ENCODE measurements at places on chromosomes 5 and 9. TPM values are rescaled to one million over a fixed set of nuclear protein-coding genes. Genes with fewer than 3 reads are reported as not detected.

LCN1 gene
- not detected for total RNA-seq

KCNV2 gene
- total RNA-seq, result not detected

PCDHA4 gene
- 17.2 TPM for total RNA-seq

HAPLN1 gene
- 4.4 TPM for total RNA-seq

UBQLN1 gene
- 140 TPM for total RNA-seq

FOXD4 gene
- total RNA-seq, result 1.00 TPM

OXCT1 gene
- total RNA-seq, result 49.4 TPM

PDE6A gene
- not detected for total RNA-seq

SLC22A4 gene
- total RNA-seq, result 2.5 TPM

GFRA3 gene
- total RNA-seq, result 0.09 TPM

GABRA1 gene
- total RNA-seq, result 34.5 TPM

CAPSL gene
- 0.64 TPM for total RNA-seq

NUDT2 gene
- total RNA-seq, result 10.1 TPM

GABRG2 gene
- total RNA-seq, result 35.7 TPM

GNAQ gene
- 186 TPM for total RNA-seq

TNFSF15 gene
- 0.18 TPM for total RNA-seq

TAF11L5 gene
- not detected for total RNA-seq

TLR4 gene
- 8.4 TPM for total RNA-seq

Measured in cerebellum (tissue), 4 donors.